Activated CD4-positive, alpha-beta T cell treated with anti-CD3 and anti-CD28 coated beads for 1 hour (primary cell): ENCODE measurements at places on chromosomes 2 and 18.

DNA sequence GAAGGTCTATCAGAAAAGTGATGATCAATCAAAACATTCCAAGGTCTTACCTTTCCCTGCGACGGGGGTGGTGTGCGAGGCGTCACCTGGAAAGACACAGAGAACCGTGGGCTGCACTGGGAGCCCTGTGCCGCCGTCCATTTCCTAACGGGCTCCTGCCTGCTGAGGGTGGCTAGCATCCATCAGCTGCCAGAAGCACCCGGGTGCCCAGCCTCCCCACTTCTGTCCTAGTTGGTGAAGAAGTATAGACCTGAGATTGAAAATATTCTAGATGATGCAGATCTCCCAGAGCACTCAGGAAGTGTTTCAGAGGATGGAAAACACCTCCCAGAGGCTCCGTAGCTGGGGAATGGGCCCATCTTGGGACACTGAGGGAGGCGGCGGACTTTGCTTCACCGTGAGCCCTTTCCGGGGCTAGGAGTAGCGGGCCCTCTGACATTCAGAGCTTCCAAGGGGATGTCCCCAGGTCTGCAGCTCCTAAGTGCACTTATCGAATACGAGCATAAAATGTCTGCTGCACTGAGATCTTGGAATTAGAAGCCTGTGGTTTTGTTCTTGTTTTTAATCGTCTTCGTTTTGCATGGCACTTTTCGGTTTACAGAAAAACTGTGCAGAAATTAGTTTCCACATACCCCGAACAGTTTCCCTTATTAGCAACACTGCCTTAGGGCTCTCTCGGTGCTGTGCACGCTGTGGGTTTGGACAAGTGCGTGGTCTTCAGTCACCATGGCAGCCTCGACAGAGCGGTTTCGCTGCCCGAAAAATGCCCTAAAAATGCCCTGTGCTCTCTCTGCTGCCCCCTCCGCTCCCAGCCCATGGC lies 143.5 kb downstream of the MBP start:
- no peak for DNase-seq

DNA sequence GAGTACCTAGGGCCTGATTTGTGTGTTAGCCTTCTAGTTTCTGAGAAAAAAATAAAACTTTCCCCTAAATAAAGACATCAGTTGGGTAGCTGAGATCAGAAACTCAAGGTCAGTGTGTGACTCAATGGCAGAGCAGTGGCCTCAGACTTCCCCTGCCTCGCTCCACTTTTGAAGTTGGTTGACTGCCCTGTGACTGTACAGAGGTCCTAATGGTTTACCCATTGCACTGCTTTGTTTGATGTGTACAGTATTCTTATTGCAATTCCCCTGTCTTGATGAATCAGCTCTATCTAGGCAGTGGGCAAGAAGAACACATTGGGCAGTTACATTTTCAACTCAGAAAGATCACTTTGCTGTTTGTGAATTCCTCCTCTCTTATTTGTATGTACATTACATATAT lies 315.7 kb downstream of the KCNS3 start:
- DNase-seq = no peak

GRCh38 chr2:68506170-68506569 lies 38.8 kb downstream of the APLF start:
- no peak for DNase-seq

DNA sequence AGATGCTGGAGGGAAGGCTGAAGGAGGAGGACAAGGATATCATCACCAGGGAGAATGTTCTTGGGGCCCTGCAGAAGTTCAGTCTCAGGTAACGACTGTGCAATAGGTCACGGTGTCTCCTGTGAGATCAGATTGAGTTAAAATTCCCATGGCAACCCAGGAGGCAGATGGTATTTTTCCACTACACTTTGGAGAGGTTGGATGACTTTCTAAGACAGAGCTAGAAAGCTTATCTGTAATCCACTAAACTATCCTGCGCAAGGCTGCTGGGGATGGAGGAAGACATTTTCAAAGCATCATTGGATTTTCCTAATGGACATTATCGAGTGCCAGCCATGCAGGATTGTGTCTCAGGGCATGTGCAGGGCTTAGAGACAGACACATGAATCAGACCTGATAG lies 74.6 kb downstream of the ARMC9 start:
- no peak for DNase-seq

- DNase-seq = no peak
Observed at GRCh38 chr2:181077128-181077709, 96.8 kb downstream of the UBE2E3 start.

DNA sequence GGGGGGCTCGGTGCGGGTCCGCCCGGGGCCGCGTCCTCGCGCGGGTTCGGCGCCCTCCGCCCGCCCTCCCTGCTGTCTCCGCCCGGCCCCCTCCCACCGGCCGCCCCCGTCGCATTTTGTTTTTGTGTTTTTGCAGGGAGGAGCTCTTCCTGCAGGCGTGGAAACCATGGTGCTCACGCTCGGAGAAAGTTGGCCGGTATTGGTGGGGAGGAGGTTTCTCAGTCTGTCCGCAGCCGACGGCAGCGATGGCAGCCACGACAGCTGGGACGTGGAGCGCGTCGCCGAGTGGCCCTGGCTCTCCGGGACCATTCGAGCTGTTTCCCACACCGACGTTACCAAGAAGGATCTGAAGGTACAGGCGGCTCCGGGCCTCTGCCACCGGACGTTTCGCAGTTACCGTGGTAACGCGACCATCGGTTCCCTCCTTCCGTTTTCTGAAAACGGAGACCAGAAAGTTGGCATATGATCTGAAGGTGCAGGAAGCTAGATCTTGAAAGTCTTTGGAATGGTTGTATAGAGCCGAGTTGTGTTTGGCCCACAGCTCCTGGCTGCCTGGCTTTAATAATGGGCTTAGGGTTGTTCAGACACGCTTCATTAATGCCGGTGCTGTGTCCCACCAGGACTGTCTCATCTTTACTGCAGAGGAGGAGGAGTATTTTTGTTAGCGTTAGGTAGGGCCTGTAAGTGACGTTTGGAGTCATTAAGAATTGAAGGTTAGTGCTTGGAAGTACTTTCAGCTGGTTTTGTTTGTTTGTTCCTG lies 891 bp downstream of the KDM3A start:
- peak; percentile 47 for DNase-seq
